ENCODE measurements at places on chromosomes 6 and 20.

DNA sequence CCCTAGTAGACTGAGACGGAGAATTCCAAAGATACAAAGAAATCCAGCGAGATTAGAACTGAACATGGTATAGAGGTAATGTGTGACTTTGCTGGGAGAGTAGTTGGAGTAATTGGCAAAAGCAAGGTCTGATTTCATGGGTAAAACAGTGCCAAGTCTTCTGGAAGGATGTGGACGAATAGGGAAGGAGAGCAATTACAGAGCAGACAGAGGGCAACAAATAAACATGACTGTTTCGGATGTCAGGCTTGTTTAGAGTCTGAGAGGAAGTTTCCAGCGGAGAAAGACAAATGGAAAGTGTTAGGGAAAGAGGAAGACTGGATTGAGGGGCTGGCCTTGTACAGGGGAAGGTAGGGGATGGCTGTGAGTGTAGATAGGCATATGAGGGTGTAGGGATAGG lies 282.2 kb upstream of the PRND start:
- H3K4me3 ChIP-seq, result no peak overlapping the region
- no peaks in the 10 kb centered on the region for H3K4me1 ChIP-seq
- H3K27me3 ChIP-seq, result no peaks in the 10 kb centered on the region
- DNase-seq, result no peak
- no peaks in the 10 kb centered on the region for H3K36me3 ChIP-seq

- no peaks in the 10 kb centered on the region for H3K4me1 ChIP-seq
- H3K27ac ChIP-seq, result no peak overlapping the region
- H3K36me3 ChIP-seq, result no peaks in the 10 kb centered on the region
- DNase-seq, result no peak
Observed at GRCh38 chr20:62736407-62737071, 27.9 kb downstream of the NTSR1 start.

- H3K27ac ChIP-seq, result no peak overlapping the region
- no peak overlapping the region for H3K4me3 ChIP-seq
- no peaks in the 10 kb centered on the region for H3K36me3 ChIP-seq
- no peak for DNase-seq
- H3K4me1 ChIP-seq, result no peaks in the 10 kb centered on the region
- no peaks in the 10 kb centered on the region for H3K27me3 ChIP-seq
Observed at GRCh38 chr6:61640463-61640862, 645.6 kb downstream of the KHDRBS2 start.

DNA sequence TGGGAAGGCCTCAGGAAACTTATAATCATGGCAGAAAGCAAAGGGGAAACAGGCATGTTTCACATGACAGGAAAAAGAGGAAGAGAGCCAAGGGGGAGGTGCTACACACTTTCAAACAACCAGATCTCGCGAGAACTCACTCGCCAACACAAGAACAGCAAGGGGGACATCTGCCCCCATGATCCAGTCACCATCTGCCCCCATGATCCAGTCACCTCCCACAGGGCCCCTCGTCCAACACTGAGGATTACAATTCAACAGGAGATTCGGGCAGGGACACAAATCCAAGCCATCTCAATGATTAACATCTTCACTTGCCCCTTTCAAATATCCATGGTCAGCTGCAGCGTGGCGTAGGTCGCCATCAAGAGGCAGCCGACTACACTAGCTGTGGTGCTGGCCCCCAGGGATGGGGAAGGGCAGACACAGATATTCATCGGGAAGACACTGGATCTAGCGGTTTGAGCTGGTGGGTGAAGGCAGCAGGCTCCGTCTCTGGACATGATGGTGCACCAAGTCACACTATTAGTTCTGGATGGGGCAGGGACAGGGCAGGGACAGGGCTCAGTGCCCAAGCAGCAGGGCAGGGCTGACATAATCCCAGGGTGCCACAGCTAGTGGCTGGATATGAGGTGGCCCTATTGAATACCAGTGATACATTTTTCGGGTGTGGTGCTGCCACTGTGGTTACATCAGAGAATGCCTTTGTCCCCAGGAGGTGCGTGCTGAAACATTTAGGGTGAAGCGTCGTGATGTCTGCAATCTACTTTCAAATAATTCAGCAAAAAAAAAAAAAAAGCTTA lies 31.6 kb downstream of the TUBB2B start:
- no peaks in the 10 kb centered on the region for H3K27me3 ChIP-seq
- no peak for DNase-seq
- peaks cover 9% of the 10 kb centered on the region for H3K4me1 ChIP-seq
- no peak overlapping the region for H3K27ac ChIP-seq

- no peak overlapping the region for H3K27ac ChIP-seq
- DNase-seq, result no peak
- H3K36me3 ChIP-seq, result no peaks in the 10 kb centered on the region
- H3K4me3 ChIP-seq, result no peak overlapping the region
Observed at GRCh38 chr20:17873410-17874270, 95.0 kb downstream of the SNX5 start.

DNA sequence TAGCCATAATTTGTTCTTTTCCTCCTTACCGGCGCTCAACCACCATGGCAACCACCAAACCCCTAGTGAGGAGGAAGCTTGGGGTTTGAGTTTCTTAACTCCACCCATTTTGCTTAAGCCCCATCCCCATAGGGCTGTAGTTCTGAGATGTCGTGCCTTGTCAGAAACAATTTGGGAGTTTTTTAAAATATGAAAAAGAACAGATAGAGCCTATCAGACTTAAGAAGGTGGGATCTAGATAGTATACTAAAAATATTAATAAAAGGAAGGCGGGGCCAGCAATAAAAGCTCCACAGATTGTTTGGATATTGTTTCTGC lies 5.6 kb downstream of the BRD2 start:
- H3K27ac ChIP-seq, result no peak overlapping the region
- H3K4me3 ChIP-seq, result peak overlapping the region; percentile 71
- no peak for DNase-seq
- H3K36me3 ChIP-seq, result peaks cover 53% of the 10 kb centered on the region
- no peaks in the 10 kb centered on the region for H3K4me1 ChIP-seq

DNA sequence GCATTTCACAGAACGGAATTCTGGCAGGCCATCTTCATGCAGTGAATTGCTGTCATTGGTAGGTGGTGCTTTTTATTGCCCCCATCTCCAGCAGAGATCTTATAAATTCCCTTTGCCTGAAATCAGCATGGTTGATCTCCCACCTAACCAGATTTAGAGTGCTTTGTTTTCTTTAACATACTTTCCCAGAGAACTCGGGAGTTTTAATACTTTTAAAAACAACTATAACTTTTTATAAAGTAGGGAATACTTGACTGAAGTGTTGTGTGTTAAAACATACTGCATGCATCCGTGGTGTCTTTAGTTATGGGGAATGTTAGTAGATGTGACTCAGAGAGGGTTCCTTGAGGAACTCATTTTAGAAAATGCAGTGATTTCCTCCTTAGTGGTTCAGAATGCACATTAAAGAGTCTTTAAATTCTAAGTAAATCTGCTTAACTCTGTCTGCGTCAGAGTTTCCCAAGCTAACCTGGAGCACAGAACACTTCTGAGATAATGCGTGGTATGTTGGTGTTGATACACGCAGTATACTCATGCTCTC lies 54.9 kb downstream of the AKAP12 start:
- H3K36me3 ChIP-seq, result no peaks in the 10 kb centered on the region
- H3K4me1 ChIP-seq, result peaks cover 3% of the 10 kb centered on the region
- no peak for DNase-seq
- H3K27ac ChIP-seq, result no peak overlapping the region

GRCh38 chr6:53854843-53855567 lies 60.2 kb downstream of the LRRC1 start:
- H3K4me1 ChIP-seq, result peaks cover 2% of the 10 kb centered on the region
- no peak overlapping the region for H3K4me3 ChIP-seq
- H3K27ac ChIP-seq, result no peak overlapping the region
- no peaks in the 10 kb centered on the region for H3K27me3 ChIP-seq
- no peaks in the 10 kb centered on the region for H3K36me3 ChIP-seq

GRCh38 chr6:123497025-123497424 lies 139.7 kb downstream of the TRDN start:
- no peak overlapping the region for H3K27ac ChIP-seq
- no peak for DNase-seq
- no peak overlapping the region for H3K4me3 ChIP-seq
- no peaks in the 10 kb centered on the region for H3K4me1 ChIP-seq

GRCh38 chr6:125332664-125333063 lies 30.9 kb upstream of the HDDC2 start:
- H3K36me3 ChIP-seq, result no peaks in the 10 kb centered on the region
- no peaks in the 10 kb centered on the region for H3K27me3 ChIP-seq
- H3K4me3 ChIP-seq, result no peak overlapping the region
- DNase-seq, result no peak
- no peaks in the 10 kb centered on the region for H3K4me1 ChIP-seq
- H3K27ac ChIP-seq, result no peak overlapping the region

- H3K27ac ChIP-seq, result no peak overlapping the region
- H3K36me3 ChIP-seq, result no peaks in the 10 kb centered on the region
- no peaks in the 10 kb centered on the region for H3K4me1 ChIP-seq
- H3K27me3 ChIP-seq, result no peaks in the 10 kb centered on the region
Observed at GRCh38 chr6:89888871-89889270, 5.4 kb upstream of the GJA10 start.

DNA sequence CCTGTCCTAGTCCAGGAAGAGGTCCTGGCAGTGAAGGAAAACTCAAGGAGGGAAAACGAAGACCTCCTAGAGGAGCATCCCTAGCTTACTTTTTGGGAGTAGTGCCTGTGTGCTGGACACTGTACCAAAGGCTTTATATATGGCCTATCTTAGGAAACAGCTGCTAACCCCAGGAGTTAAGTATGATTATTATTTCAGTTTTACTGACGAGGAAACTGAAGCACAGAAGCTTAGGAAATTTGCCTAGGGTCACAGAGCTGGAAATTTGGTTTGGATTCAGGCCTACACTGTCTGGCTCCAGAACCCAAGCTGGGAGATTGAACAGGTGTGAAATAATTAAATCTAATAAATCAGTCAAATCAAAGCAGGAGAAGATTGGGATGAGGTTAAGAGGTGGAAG lies 78.0 kb downstream of the SLX4IP start:
- H3K36me3 ChIP-seq, result no peaks in the 10 kb centered on the region
- H3K27ac ChIP-seq, result no peak overlapping the region
- peaks cover 7% of the 10 kb centered on the region for H3K4me1 ChIP-seq
- no peaks in the 10 kb centered on the region for H3K27me3 ChIP-seq

DNA sequence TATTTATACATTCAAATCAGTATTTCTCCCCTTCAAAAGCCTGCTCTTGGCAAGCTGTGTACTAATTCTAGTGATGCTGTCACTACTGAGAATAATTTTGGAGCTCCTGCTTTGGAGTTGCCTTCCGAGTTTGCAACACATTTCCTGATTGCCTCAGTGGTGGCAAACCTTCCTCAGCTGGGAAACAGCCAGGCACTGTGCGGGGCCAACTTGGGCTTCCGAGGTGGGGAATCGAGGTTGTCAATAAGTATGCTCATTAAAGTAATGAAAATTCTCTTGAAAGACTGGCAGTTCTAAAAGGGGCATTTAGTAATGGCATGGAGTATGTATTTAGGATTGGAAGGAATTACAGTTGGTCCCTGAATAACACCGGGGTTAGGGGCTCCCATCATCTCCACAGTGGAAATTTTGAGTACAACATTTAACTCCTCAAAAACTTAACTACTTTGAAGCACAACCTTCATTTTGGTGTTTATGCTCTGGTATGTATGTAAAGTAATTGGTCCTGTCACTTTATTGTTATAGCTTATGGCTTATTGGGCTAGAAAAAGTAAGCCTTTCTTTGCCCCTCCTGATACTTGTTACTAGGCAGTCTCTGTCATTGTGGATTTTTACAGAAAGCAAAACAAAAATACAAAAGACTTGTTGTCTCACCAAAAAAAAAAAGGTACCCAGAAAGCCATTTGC lies 2.7 kb downstream of the PAQR8 start:
- peaks cover 1% of the 10 kb centered on the region for H3K4me1 ChIP-seq
- no peaks in the 10 kb centered on the region for H3K36me3 ChIP-seq
- H3K4me3 ChIP-seq, result no peak overlapping the region
- no peak overlapping the region for H3K27ac ChIP-seq
- H3K27me3 ChIP-seq, result no peaks in the 10 kb centered on the region
- no peak for DNase-seq

DNA sequence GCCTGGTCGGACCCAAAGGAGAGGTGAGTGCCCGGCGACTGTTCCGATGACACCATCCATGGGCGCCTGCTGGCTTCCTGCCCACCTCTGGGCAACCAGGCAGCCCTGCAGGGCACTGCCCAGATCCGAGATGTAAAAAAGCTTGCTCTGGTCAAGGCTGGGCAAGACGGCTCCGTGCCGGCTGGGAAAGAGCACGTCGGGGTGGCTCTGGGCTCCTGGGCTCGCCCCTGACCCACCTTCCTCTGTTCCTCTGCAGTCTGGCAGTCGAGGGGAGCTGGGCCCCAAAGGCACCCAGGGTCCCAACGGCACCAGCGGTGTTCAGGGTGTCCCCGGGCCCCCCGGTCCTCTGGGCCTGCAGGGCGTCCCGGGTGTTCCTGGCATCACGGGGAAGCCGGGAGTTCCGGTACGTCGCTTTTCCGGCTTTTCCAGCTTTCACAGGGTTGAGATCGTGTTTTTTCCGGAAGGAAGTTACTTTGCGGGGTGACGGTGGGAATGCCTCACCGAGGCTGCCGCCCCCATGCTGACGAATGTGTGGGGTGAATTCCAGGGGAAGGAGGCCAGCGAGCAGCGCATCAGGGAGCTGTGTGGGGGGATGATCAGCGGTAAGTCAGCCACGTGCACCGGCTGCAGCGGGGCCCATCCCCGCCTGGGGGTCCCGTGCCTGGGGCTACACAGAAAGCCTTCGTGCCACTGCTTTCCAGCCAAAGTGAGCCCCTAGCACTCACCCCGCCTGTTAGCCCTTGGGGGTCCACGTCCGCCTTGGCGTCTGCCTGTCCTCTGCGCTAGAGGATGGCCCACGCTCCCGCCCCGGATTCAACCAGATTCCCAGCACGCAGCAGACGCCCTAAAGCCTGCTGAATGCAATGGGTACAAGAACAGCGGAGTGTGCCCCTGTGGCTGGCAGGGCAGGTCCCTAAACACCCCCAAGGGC lies 19.3 kb downstream of the COL9A3 start:
- H3K27me3 ChIP-seq, result no peaks in the 10 kb centered on the region
- no peak overlapping the region for H3K27ac ChIP-seq
- no peak for DNase-seq
- peaks cover 13% of the 10 kb centered on the region for H3K36me3 ChIP-seq

GRCh38 chr6:105515054-105515453 lies 112.2 kb upstream of the PREP start:
- H3K27me3 ChIP-seq, result no peaks in the 10 kb centered on the region
- H3K4me3 ChIP-seq, result no peak overlapping the region
- no peaks in the 10 kb centered on the region for H3K4me1 ChIP-seq
- no peak for DNase-seq
- H3K36me3 ChIP-seq, result no peaks in the 10 kb centered on the region

- H3K4me1 ChIP-seq, result no peaks in the 10 kb centered on the region
- H3K36me3 ChIP-seq, result no peaks in the 10 kb centered on the region
- H3K4me3 ChIP-seq, result no peak overlapping the region
Observed at GRCh38 chr20:1917786-1918185, 22.6 kb downstream of the SIRPA start.

- DNase-seq, result no peak
- no peaks in the 10 kb centered on the region for H3K27me3 ChIP-seq
- no peaks in the 10 kb centered on the region for H3K4me1 ChIP-seq
- H3K36me3 ChIP-seq, result no peaks in the 10 kb centered on the region
Observed at GRCh38 chr6:154888421-154889295, 106.5 kb upstream of the TIAM2 start.

GRCh38 chr6:2244261-2245102 lies 923 bp downstream of the GMDS start:
- H3K4me1 ChIP-seq, result peaks cover 5% of the 10 kb centered on the region
- DNase-seq, result no peak
- H3K27me3 ChIP-seq, result no peaks in the 10 kb centered on the region
- H3K27ac ChIP-seq, result no peak overlapping the region
